ENCODE measurements at places on chromosomes 12 and 14.

DNA sequence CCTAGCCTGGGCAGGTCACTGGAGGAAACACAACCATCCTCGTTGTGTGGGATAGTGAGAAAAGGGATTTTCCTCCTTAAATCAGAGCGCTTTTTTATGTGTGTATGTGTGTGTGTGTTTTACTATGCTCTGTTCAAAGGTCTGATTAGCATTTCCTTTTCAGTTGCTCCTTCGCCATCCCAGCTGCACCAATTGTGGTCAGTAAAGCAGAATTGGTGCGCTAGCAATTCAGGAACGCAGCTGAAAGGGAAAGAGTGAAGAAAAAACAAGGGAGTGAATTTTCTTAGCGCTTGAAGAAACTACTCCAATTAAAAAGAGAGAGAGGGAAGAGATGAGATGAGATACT, 173.3 kb upstream of the PARP11 start:
- no peak for DNase-seq

- peak; percentile 64 for DNase-seq
Measured at GRCh38 chr12:93468008-93468371, 676 bp downstream of the MRPL42 start.

DNA sequence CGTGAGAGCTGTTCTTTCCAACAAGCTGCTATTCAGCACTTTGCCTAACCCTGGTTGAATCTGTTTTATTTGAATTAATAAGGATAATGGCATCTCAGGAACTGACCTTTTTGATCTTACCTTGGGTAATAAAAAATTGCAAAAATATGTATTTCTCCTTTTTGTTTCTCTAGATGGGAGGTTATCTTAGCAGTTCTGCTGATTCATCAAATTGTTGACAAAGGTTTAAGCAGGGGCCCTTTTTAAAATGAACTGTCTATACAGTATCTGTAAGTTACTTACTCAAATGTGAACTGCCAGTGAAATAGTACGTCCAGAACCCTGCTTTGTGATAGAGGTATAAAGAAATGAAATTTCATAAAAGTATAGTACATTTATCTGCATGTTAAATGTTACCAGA, 681 bp downstream of the TSHR start:
- no peak for DNase-seq

GRCh38 chr12:92973614-92974013, 44.5 kb upstream of the EEA1 start:
- DNase-seq: no peak

DNA sequence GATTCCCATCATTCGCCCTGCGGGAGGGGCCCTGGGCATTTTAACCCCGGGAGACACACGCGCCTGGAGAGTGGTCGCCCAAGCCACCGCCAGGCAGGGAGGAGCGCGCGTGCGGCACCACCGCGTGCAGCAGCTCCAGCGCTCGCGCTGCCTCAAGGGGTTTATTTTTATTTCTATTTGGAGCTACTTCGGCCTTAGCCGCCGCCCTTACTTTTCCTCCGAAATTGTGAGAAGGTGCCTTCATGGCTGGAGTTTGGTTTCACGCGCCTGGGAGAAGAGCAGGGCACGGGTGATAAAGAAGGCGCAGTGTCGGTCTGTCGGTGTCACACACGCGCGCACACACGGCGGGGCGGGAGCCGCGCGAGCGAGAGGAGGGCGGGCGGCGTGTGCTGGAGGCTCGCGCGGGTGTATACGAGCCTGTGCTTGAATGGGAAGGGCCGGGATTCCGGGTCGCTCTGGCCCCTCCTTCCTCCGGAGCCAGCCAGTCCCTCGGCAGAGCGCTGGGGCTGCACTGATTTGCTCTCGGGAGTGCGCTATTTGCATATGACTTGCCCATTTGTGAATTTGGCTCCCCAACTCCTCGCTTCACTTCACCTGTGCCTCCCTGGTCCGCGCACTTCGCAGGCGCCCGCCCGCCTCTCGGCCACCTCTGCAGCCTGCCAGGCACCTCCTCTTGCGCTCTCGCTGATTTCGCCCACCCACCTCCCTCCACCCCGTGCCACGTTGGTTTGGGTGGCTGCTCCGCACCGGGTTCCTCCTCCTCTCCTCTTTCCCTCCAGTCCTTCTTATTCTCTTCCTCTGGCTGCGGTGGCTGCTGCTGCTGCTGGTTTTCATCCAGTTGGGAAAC, 932.3 kb downstream of the DIO2 start:
- peak; percentile 94 for DNase-seq

- DNase-seq: no peak
Measured at GRCh38 chr12:113874999-113875561, 91.0 kb downstream of the RBM19 start.

Measured in DMS53 (cell line).